ENCODE measurements at places on chromosomes 3 and 15.
A peak's percentile ranks its signal among the peaks of the same experiment; 100 is the strongest.

- no peak for DNase-seq
Measured at GRCh38 chr3:191263365-191263764, 64.3 kb downstream of the OSTN start.

DNA sequence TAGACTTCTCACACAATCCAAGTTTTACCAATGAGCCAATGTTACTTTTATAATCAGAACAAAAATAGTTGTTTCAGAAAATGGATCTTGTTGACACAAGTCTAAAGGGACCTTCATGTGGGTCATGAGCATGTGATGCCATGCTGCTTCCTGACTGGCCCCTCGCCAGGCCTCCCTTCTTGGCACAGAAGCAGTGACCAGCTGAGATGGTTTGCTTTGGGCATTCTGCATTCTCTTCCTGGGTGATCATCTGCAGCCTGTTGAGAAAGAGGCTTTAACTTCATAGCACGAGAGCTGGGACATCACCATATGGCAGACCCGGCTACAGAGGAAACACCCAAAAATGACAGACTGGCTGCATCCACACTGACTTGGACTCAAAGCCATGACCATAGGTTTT lies 45.7 kb downstream of the TGM4 start:
- DNase-seq, result no peak

- DNase-seq, result no peak
Measured at GRCh38 chr3:127728417-127729015, 55.8 kb downstream of the ABTB1 start.

DNA sequence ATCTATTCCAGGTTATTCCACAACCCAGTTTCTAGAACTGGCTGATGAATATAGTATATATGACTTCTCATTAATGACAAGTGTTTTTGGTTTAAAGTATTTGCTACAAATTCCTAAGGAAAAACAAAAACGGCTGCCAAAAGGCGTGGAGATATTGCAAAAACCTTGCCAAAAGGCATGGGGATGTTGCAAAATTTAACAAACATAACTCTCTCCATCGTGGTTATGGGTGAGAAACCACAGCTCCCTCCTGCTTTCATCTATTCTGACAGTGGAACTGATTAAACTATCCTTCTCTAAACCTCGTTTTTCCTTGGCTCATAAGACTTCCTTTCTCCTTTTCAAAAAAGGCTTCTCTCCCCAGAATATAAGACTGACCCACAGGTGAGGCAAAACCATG lies 342.0 kb upstream of the PDZRN3 start:
- peak; percentile 11 for DNase-seq

- no peak for DNase-seq
Measured at GRCh38 chr3:70179111-70179510, 133.3 kb downstream of the MDFIC2 start.

DNA sequence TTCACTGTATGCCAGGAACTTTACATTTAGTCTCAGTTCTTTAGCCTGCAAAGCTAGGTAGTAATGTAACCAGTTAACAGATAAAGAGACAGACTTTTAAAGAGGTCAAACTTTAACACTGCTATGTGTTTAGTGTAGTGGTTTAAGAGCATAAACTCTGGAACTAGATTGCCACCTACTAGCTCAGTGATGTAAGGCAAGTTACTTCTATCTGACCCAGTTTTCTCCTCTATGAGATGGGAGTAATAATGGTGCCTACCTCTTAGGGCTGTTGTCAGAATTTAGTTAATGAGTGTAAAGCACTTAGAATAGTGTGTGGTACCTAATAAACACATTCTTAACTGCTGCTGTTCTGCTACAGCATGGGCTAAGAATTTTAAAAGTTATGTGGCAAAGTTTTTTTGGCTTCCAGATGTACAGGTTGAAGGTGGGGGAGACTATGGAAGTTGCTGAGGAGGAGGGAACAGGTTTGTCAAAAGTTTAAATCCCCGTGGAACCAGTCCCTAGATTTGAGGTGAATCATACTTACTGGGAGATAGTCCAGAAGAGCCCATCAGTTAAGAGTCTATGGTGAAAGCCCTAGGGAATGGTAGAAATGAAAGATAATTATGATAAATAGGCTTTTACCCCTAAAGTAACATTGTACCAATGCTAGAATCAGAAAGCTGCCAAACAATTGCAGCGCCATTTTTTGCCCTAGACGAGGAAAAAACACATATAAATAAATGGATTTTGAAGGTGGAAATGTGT lies 13.9 kb downstream of the TSC22D2 start:
- DNase-seq, result no peak

GRCh38 chr15:92449476-92449875 lies 55.8 kb downstream of the ST8SIA2 start:
- peak; percentile 19 for DNase-seq

- DNase-seq, result no peak
Measured at GRCh38 chr15:35727627-35728026, 181.7 kb upstream of the DPH6 start.

- no peak for DNase-seq
Measured at GRCh38 chr15:41627203-41627602, 33.0 kb upstream of the MGA start.

GRCh38 chr3:39313289-39313688 lies 16.2 kb upstream of the CCR8 start:
- no peak for DNase-seq

DNA sequence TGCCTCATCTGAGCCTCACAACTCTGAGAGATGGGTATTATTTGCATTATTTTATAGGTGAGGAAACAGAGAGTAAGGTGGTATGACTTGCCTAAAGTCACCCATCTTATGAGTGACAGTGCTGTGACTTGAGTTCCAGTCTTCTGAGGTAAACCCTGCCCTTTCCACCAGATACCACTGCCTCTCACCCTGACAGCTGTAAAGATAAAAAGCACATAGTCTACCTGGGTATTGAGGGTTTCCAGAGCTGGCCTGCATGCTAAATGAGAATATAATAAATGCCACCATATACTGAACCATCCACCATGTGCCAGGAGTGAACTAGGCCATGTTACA lies 25.6 kb downstream of the RASGRP1 start:
- DNase-seq, result no peak

GRCh38 chr3:99669879-99670555 lies 31.6 kb downstream of the COL8A1 start:
- no peak for DNase-seq

Data from fibroblast of skin of left biceps (primary cell).